ENCODE measurements at places on chromosomes 11 and 22.

DNA sequence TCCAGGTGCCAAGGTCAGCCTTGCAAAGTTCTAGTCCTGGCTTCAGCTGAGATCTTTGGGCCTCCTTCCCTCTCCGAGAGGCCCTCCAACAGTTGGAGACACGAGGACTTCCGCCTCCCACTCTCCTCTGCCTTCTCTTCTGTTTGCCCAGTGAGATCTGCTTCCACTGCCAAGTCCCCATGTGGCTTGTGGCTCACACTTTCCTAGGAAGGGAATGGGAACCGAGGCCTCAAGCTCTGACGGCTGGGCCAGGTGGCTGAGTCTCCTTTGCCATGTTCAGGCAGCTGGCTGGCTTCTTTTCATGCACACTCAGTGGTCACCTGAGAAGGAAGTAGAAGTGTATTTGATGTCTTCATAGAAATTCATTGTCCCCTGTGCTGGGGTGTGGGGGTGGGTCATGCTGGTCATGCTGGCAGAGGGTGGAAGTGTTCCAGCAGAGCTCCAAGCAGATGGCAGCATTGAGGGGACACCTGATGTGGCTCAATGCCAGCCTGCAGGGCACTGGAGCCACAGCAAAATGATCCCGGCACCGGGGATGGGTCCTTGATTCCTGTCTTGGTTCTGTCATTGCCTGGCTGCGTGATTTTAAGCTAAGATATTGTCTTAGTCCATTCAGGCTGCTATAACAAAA, 130.4 kb downstream of the ADAMTS15 start:
- DNase-seq: no peak

DNA sequence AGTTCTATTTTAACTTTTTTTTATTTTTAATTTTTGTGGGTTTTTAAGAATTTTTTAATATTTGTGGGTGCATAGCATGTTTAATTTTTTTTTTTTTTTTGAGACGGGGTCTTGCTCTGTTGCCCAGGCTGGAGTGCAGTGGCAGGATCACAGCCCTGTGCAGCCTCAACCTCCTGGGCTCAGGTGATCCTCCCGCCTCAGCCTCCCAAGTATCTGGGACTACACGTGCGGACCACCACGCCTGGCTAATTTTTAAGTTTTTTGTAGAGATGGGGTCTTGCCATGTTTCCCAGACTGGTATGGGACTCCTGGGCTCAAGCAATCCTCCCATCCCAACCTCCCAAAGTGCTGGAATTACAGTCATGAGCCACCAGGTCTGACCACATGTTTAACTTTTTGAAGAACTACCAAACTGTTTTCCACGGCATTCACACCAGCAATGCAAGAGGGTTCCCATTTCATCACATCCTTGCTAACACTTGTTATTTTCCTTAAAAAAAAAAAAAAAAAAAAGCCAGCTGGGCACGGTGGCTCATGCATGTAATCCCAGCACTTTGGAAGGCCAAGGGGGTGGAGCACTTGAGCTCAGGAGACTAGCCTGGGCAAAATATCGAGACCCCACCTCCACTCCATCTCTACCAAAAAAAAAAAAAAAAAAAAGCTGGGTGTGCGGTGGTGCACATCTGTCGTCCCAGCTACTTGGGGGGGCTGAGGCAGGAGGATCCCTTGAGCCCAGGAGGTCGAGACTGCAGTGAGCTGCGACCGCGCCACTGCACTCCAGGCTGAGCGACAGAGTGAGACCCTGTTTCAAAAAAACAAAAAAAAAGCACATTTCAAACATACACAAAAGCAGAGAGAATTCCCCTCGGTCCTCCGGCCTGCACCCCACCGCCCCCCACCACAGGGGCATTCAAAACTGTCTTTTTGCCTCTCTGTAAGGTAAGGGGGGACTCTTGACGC, 16.7 kb upstream of the TXNRD2 start:
- no peak for DNase-seq

DNA sequence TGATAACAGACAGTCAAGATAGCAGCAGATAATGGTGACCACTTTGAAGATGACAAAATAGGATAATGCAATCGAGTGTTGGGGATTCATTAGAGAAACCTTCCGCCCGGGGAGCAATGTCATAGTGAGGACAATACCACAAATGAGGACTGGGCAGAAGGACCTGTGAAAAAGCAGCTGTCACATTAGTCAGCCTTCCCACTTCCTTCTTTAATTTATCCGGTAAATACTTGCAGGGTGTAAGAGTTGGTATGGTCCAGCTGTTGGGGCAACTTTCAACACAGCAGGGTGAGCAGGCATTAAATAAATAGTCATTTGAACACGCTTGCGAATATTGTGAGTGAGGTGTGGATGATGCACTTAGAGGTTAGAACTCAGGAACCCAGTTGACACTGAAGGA, 132.5 kb upstream of the KIRREL3 start:
- no peak for DNase-seq

DNA sequence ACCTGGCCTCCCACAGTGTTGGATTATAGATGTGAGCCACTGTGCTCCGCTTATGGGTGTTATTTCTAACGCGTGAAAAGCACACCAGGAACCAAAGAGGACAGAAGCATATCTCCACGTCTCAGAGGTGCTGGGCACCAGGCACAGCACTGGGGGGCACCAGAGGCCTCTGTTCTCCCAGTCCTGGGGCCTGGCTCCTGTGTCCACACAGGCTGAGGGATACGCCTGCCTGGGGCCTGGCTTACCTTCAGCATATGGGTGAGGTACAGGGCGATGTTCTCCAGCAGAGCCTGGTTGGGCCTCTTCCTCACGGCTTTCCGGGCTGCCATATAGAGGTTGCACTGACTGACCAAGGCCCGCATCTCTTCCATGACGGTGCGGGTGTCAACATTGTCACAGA, 24.7 kb upstream of the NAP1L4 start:
- DNase-seq: no peak

- DNase-seq: no peak
These were observed 63.1 kb downstream of the SOX6 start for GRCh38 chr11:16293204-16293681.

- no peak for DNase-seq
These were observed 14.1 kb upstream of the SYT8 start for GRCh38 chr11:1820463-1821325.

DNA sequence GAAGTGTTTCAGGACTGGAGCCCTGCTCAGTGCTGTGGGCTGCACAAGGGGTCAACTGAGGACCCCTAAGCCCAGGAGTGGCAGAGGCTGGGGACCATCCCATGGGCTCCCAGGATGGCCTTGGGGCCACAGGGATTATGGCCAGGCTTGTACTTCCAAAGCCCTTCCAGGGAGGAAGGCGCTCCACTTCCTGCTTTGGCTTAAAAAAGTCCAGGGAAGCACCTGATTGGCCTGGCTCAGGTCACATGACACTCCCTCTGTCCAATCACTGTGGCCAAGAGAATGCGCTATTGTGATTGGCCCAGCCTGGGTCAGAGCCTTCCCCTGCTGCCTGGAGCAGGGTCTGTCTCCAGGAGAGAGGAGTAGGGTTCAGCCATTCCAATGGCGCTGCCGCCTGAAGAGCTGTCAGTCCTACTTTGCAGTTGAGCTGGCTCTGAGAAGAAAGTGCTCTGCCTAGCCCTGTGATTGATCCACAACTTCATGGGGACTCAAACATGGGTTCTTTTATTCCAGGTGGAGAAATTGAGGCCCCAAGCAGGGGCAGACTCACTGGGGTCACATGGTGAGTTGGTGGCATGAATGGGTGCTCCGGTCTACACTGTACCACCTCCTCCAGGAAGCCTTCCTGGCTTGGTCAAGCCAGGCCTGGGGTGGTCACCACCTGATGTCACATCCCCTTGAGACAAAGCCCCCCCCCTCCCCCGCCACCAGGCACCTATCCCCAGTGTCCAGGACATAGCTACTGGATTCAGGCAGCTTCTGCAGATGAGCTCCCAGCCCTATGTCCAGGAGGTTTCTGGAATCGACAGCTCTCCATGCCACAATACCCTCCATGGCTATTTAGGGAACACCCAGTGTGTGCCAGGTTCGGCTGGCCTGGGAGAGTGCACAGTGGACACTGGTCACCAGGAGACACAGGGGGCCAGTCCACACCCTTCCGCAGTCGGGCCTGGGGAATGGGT, 48.2 kb downstream of the RTN4R start:
- no peak for DNase-seq

GRCh38 chr11:45553383-45553936, 112.0 kb downstream of the CHST1 start:
- DNase-seq: no peak

DNA sequence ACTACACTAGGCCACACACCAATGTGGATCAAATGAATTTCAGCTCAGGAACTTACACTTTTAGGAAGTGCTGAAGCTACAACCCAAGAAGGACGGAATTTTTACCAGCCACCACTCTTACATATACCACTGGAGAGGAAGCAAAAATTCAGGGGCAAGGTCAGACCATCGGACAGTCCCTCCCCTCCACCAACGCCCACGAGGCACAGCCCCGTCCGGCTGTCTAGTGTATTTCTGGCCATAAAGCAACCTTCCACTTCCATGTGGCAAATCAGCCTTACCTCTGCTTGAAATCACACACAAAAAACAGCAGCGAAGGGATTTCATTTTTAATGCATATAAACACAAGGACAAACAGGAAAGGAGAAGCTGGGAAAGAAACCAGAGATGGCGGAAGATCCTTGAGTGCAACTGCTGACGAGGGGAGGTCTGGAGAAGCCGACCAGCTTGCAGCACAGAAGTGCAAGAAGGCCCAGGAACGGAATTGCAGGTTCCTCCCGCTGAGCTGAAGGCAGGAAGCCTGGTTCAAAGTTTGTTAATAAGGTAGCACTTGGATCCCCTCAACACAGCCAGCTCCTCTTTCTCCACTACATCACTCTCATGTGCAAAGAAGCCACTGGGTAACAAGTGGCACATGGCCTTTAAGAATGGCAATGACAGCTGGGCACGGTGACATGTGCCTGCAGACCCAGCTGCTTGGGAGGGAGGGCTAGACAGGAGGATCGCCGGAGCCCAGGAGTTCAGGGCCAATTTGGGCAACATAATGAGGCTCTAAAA, 71.5 kb downstream of the SHANK2 start:
- DNase-seq: no peak

DNA sequence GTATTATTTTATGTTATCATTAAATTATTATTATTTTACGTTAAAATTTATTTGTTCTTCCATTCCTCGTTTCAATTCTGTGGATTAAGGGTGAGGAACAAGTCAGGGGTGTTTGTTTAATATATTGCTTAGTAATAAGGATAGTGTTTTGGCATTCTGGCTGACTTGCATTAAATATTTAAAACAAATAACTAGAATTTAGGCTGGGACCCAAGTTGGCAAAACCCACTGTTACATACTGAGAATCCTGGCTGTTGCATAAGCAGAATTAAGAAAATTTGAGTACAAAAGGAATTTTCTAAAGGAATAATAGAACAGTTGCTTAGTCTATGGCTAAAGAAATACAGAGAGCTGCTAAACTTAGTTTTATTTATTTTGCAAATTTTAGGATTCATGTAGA, 196.4 kb downstream of the GUCY1A2 start:
- DNase-seq: no peak

DNA sequence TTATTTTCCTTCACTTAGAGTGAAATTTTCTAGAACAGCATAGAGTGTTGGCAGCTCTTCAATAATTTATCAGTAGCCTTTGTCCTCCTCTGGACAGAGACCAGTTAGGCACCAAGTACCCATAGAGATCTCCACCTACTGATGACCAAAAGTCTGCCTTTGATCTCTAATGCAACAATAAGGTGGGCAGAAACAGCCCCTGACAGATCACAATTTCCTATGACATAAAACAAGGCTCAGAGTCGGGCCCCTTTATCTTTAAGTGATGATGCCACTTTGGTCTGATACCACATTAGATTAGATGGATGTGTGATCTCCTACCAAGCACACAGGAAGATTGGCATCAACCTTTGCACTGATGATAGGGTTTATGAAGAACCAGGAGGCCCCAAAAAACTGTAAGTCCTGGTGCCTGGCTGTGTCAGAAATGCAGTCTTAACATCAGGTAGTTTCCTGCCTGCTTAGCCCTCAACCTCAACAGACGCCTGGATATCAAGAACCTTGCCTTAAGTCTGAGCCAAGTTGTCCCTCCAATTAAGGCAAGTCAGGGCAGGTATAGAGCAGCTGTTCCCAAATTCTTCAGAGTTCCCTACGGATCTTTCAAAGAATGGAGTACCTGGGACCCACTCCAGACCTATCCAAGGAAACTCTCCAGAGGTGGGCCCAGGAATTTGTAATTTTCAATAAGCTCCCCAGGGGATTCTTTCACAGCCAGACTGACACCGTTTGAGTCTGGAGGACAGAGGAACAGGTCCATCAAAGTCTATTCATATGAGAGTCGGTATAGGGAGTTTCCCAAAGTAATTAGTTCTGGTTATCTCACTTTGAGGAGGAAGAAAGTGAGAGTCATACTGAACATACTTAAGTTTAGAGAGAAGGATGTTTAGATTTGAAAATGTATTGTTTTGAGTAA, 30.6 kb upstream of the TMPRSS4 start:
- no peak for DNase-seq

DNA sequence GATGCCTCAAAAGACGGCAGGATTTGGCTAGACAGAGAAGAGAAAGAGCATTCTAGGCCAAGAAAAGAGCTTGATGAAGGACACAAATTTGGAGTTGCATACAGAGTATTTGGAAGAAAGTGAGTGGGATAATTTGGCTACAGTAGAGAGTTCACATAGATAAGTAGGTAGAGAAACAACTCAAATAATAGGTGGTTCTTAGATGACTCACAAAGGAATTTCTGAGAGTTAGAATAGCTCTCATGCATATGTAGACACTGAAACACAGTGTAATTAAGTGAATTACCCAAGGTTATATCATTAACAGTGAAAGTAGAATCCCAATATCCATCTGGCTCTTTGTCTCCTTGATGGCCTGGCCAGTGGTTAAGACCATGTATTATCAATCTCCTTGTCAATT, 228.6 kb upstream of the DDI1 start:
- peak; percentile 54 for DNase-seq

DNA sequence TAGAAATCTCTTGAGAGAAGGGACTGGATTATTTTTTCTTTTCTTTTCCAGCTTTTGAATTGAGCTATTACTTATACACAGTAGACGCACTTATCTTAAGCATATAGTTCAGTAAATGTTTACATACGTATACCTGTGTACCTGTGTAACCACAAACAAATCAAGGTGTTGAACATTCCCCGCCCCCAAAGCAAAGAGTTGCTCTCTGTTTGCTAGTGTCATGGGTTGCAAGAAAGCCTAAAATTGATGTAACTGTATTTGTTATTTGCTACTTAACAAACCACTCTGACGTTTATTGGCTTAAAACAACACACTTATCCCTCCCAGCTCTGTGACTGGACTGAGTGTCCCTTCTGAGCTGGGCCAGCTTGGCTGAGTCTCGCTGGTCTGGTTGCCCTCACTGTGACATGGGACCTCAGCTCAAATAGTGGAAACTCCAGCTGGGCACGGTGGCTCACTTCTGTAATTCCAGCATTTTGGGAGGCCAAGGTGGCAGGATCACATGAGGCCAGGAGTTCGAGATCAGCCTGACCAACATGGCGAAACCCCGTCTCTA, 25.4 kb upstream of the CABP2 start:
- no peak for DNase-seq
